ENCODE measurements at places on chromosomes 5 and 9.

GRCh38 chr5:142427015-142427364, 102.2 kb upstream of the SPRY4 start:
- no peak overlapping the region for H3K4me3 ChIP-seq
- no peak for DNase-seq
- H3K36me3 ChIP-seq, result no peaks in the 10 kb centered on the region
- peaks cover 3% of the 10 kb centered on the region for H3K4me1 ChIP-seq
- H3K27me3 ChIP-seq, result no peaks in the 10 kb centered on the region
- H3K27ac ChIP-seq, result no peak overlapping the region

- DNase-seq, result no peak
- H3K4me1 ChIP-seq, result no peaks in the 10 kb centered on the region
- no peaks in the 10 kb centered on the region for H3K27me3 ChIP-seq
- H3K27ac ChIP-seq, result no peak overlapping the region
- no peak overlapping the region for H3K4me3 ChIP-seq
These were observed 35.1 kb downstream of the EXOSC2 start for GRCh38 chr9:130728721-130729120.

DNA sequence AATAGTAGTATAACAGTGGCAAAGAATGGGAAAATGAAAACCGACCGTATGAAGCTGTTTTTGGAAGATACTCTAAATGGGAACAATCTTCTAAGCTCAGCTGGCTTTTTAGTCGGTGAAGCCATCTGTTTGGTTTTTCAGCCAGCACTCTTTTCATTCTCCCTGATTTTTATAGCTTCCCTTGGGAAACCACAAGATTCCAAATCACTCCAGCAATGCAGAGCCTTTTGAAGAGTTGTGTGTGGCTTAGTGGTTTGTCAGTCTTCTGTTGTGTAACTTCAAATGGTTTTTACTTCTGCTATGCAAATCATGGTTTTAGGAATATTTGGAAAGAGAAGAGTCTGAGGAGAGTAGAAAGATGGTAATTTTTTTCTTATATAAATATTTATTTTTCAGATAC, 180.7 kb downstream of the KDM4C start:
- peaks cover 5% of the 10 kb centered on the region for H3K36me3 ChIP-seq
- no peaks in the 10 kb centered on the region for H3K27me3 ChIP-seq
- no peaks in the 10 kb centered on the region for H3K4me1 ChIP-seq
- no peak for DNase-seq

GRCh38 chr5:36070687-36071571, 4.2 kb upstream of the UGT3A2 start:
- no peak overlapping the region for H3K27ac ChIP-seq
- H3K4me3 ChIP-seq, result peak overlapping the region; percentile 56
- DNase-seq, result peak; percentile 40
- H3K27me3 ChIP-seq, result peaks cover 2% of the 10 kb centered on the region
- peaks cover 6% of the 10 kb centered on the region for H3K4me1 ChIP-seq
- no peaks in the 10 kb centered on the region for H3K36me3 ChIP-seq

- H3K4me3 ChIP-seq, result no peak overlapping the region
- no peak for DNase-seq
- no peaks in the 10 kb centered on the region for H3K4me1 ChIP-seq
- H3K27me3 ChIP-seq, result no peaks in the 10 kb centered on the region
These were observed 1793.0 kb upstream of the ACO1 start for GRCh38 chr9:30591461-30591860.

GRCh38 chr5:61076626-61077025, 85.6 kb downstream of the SMIM15 start:
- no peak overlapping the region for H3K27ac ChIP-seq
- H3K4me3 ChIP-seq, result no peak overlapping the region
- DNase-seq, result no peak
- no peaks in the 10 kb centered on the region for H3K4me1 ChIP-seq

- no peaks in the 10 kb centered on the region for H3K36me3 ChIP-seq
- no peak overlapping the region for H3K27ac ChIP-seq
- no peaks in the 10 kb centered on the region for H3K27me3 ChIP-seq
- H3K4me3 ChIP-seq, result no peak overlapping the region
- peaks cover 26% of the 10 kb centered on the region for H3K4me1 ChIP-seq
These were observed 1.8 kb upstream of the PROB1 start for GRCh38 chr5:139396691-139397090.

DNA sequence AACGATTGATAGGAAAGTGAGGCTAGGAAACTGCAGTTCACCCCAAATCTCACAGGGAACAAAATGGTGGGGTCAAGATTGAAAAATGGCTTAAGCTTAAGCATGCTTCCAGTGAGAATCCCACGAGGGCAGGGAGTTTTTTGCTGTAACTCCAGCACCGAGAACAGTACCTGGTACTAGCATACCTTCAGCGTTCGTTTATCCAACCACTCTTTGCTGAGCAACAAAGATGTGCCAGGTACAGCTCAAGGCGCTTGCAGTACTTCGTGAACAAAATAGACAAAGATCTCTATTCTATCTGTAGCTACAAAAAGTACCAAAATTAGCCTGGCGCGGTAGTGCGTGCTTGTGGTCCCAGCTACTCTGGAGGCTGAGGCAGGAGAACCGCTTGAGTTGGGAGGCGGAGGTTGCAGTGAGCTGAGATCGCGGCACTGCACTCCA, 778 bp upstream of the PPP6C start:
- peak overlapping the region; percentile 93 for H3K27ac ChIP-seq
- peaks cover 2% of the 10 kb centered on the region for H3K36me3 ChIP-seq
- peak; percentile 51 for DNase-seq
- H3K27me3 ChIP-seq, result no peaks in the 10 kb centered on the region
- peak overlapping the region; percentile 97 for H3K4me3 ChIP-seq

- H3K27me3 ChIP-seq, result no peaks in the 10 kb centered on the region
- no peak for DNase-seq
- H3K4me3 ChIP-seq, result no peak overlapping the region
These were observed 26.2 kb downstream of the ABO start for GRCh38 chr9:133248726-133249295.

DNA sequence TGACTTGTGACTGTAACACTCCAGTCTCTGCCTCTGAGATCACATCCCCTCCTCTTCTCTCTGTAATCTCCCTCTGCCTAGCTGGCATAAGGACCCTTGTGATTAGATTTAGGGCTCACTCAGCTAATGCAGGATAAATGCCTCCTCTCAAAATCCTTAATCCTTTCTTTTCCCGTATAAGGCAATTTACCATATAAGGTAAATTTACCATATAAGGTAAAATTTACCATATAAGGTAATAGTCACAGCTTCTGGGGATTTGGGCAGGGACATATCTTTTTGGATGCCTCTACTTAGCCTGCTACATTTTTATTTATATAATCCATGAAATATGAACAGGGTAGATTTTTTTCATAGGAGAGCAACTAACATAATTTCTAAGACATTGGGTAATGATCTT, 318.0 kb upstream of the PUM3 start:
- no peaks in the 10 kb centered on the region for H3K4me1 ChIP-seq
- DNase-seq, result no peak
- H3K27ac ChIP-seq, result no peak overlapping the region
- H3K36me3 ChIP-seq, result no peaks in the 10 kb centered on the region
- H3K4me3 ChIP-seq, result no peak overlapping the region

DNA sequence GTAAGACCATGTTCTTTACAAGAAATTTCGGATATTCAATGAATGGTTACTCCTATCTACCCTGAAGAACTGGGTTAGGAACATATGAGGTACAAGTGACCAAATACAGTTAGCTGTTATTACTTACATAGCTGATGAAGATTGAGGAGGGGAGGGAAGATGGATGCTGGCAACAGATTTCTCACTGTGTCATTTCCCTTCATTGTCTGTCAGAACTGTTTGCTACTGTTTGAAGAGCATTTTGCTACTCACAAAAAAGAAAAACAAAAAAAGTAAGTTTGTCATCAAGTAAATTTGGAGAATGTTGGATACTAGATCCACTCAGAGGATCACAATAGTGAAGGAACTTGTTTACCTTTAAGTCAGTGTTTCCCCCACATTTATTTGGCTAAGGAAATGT, 53.7 kb downstream of the ENC1 start:
- H3K36me3 ChIP-seq, result no peaks in the 10 kb centered on the region
- DNase-seq, result no peak
- peaks cover 5% of the 10 kb centered on the region for H3K27me3 ChIP-seq
- no peaks in the 10 kb centered on the region for H3K4me1 ChIP-seq
- H3K27ac ChIP-seq, result no peak overlapping the region
- no peak overlapping the region for H3K4me3 ChIP-seq

- no peak overlapping the region for H3K4me3 ChIP-seq
- no peak for DNase-seq
- H3K4me1 ChIP-seq, result no peaks in the 10 kb centered on the region
- H3K36me3 ChIP-seq, result no peaks in the 10 kb centered on the region
These were observed 11.2 kb upstream of the OLFM1 start for GRCh38 chr9:135076143-135076875.

GRCh38 chr5:168749391-168750100, 170.4 kb upstream of the PANK3 start:
- DNase-seq, result no peak
- H3K27me3 ChIP-seq, result no peaks in the 10 kb centered on the region
- H3K36me3 ChIP-seq, result no peaks in the 10 kb centered on the region

GRCh38 chr5:99543841-99544240, 615.0 kb upstream of the CHD1 start:
- no peaks in the 10 kb centered on the region for H3K4me1 ChIP-seq
- no peaks in the 10 kb centered on the region for H3K27me3 ChIP-seq
- no peaks in the 10 kb centered on the region for H3K36me3 ChIP-seq
- no peak overlapping the region for H3K27ac ChIP-seq
- H3K4me3 ChIP-seq, result no peak overlapping the region

DNA sequence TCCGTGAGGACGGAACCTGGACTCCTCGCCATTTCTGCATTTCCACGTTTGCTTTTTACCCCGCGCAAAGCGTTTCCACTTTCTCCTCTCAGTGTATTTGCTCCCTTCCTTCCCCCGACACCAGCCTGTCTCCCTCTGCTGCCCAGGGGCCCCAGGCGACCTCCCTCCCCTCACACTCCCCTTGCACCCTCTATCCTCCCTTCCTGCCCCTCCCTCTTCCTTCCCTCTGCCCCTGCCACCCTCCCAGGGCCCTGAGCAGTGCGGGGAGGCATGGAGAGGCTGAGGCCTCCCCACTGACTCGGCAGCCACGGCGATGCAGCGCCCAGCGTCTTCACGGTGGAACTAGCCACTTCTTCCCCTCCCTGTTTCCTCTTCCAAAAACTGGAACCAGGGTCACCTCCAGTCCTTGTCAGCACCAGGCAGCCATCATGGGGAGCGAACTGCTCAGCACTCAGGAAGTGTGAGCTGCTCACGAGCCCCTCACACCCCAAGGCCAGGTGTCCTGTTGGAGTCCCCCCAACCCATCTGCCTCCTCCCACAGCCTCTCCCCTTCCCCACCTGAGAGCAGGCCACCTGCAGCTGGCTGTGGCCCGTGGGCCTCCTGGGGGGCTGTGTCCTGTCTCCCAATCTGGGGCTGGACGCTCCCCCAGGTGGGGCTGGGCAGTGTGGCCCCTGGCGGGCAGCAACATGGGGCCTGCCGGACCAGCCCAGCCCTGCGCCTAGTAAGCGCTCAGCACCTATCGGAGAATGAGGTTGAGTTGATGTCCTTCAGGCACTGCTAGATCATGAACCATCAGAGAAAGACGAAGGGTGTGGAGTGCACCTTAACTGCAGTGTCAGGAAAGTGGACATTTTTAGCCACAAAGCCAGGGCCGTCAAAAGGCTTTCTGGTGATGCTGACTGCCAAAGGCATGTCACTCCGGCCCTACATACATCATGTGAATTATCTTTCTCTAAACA, 17.5 kb downstream of the UBE2QL1 start:
- H3K4me1 ChIP-seq, result no peaks in the 10 kb centered on the region
- no peak for DNase-seq
- no peaks in the 10 kb centered on the region for H3K27me3 ChIP-seq
- H3K4me3 ChIP-seq, result no peak overlapping the region

- no peaks in the 10 kb centered on the region for H3K4me1 ChIP-seq
- no peak overlapping the region for H3K4me3 ChIP-seq
- no peaks in the 10 kb centered on the region for H3K27me3 ChIP-seq
- H3K27ac ChIP-seq, result no peak overlapping the region
- no peak for DNase-seq
These were observed 34.8 kb downstream of the FBXO38 start for GRCh38 chr5:148418511-148418910.

DNA sequence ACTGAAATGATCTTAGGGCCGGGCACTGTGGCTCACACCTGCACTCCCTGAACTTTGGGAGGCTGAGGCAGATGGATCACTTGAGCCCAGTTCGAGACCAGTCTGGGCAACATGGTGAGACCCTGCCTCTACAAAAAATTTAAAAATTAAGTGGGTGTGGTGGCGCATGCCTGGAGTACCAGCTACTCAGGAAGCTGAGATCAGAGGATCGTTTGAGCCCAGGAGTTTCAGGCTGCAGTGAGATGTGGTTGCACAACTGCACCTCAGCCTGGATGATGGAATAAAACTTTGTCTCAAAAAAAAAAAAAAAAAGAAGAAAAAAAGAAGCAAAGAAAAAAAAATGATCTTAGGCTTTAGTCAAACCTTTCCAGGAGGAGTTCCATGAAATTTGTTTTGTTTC, 41.8 kb downstream of the MEF2C start:
- no peak overlapping the region for H3K27ac ChIP-seq
- no peaks in the 10 kb centered on the region for H3K36me3 ChIP-seq
- H3K4me1 ChIP-seq, result no peaks in the 10 kb centered on the region
- DNase-seq, result no peak
- H3K27me3 ChIP-seq, result no peaks in the 10 kb centered on the region
- no peak overlapping the region for H3K4me3 ChIP-seq

DNA sequence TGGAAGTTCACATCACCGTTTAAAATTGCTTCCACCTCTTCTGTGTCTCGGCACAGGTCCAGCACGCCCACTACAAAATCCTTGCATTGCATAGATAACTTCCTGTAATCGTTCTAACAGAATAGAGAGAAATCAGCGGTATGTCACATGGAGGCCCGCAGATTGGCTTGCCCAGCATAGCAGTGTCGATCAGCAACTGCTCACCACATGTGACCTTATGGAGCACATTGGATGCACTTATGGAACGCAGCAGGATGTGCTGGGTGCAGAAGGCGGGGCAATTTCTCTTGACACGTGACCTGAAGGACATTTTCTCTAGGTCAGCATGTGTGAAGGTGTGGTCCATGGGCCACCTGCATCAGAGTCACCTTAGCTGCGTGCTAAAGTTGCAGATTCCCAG, 49.7 kb downstream of the TRPC7 start:
- no peaks in the 10 kb centered on the region for H3K27me3 ChIP-seq
- no peak for DNase-seq
- no peak overlapping the region for H3K4me3 ChIP-seq
- no peak overlapping the region for H3K27ac ChIP-seq

- DNase-seq, result no peak
- H3K27ac ChIP-seq, result no peak overlapping the region
- H3K27me3 ChIP-seq, result no peaks in the 10 kb centered on the region
- no peaks in the 10 kb centered on the region for H3K36me3 ChIP-seq
- no peaks in the 10 kb centered on the region for H3K4me1 ChIP-seq
These were observed 240.2 kb downstream of the IRX1 start for GRCh38 chr5:3835811-3836210.

GRCh38 chr5:148796936-148797335, 29.5 kb upstream of the ADRB2 start:
- H3K36me3 ChIP-seq, result no peaks in the 10 kb centered on the region
- H3K4me1 ChIP-seq, result no peaks in the 10 kb centered on the region
- H3K4me3 ChIP-seq, result no peak overlapping the region
- DNase-seq, result no peak

- H3K27ac ChIP-seq, result no peak overlapping the region
- peak; percentile 40 for DNase-seq
- no peaks in the 10 kb centered on the region for H3K36me3 ChIP-seq
- no peaks in the 10 kb centered on the region for H3K27me3 ChIP-seq
- H3K4me3 ChIP-seq, result no peak overlapping the region
These were observed 57.2 kb downstream of the COL5A1 start for GRCh38 chr9:134698587-134699342.

Data from CD4-positive, CD25-positive, alpha-beta regulatory T cell (primary cell).